ENCODE measurements at places on chromosomes 13 and 19.

- no peak for DNase-seq
Measured at GRCh38 chr13:37097076-37097475, 8.4 kb downstream of the CSNK1A1L start.

DNA sequence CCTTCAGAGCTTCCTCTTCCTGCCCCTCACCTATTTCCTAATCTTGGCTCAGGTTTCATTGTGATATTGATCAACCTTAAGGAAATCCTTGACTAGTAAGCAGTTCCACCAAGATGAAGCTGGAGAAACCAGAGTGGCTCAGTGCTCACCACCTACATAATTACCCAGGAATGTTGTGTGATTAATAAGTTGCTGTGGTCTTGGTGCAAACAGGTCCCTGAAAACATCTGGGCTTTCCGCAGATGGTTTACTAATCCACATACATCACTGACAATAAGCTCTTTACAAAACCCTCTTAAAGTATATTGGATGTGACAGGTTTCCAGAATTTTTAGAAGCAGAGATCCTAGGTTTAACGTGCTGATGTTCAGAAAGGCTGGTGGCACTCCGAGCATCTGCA is 8.6 kb upstream of the SERP2 start:
- no peak for DNase-seq

DNA sequence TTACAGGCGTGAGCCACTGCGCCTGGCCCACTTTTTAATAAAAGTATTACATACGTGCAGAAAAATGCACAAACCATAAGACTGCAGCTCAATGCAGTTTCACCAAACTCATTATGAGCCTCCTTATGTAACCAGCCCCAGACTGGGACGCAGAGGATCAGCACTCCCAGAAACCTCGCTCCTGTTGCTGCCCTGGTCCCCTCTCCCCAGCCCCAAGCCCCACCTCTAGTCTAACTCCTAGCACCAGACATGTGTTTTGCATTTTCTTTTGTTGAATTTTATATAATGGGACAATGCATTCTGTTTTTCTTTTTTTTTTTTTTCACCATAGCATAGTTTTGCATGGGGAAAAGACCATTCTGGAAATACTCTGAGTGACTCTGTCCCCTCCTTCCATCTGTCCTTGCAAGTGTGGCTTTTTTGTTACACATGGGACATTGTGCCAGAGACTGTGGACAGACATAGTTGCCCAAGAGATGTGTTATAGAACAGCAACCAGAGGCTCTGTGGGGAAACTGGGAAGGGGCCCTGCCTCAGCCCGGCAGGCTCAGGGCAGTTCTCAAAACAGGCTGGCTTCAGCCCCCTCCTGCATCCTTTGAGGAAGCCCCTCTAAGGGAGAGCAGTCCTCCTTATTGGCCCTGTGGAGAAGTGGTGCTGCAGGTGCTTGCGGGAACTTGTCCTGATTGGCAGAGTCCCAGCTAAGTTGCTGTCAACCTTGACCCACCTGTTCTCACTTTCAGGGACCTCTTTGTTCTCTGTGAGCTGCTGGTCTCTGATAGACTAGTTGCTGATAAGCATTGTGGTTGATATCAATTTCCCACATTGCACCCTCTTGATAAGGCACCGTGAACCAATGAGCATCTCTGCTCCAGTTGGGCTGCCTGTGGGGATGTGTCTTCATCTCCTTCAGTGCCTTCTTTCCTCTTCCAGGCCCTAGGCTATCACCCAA is 13.8 kb upstream of the OLFM4 start:
- DNase-seq: no peak

DNA sequence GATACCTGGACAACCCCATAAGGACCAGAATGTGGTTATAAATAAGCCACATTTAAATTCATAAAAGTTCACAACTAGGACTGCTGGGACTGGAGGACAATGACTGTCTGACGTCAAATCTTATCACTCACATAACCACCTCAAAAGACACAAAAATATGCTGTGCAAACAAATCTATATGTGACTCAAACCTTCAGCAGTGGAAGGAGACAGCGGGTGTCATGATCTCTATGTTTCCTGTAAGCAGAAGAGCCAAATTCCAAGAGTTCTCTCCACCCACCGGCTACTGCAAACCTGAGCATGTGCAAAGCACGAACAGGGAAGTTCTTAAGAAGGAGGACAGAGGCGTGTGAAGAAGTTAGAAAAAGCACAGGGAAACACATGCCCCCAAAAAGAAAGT is 113.2 kb downstream of the MYCBP2 start:
- DNase-seq: no peak

DNA sequence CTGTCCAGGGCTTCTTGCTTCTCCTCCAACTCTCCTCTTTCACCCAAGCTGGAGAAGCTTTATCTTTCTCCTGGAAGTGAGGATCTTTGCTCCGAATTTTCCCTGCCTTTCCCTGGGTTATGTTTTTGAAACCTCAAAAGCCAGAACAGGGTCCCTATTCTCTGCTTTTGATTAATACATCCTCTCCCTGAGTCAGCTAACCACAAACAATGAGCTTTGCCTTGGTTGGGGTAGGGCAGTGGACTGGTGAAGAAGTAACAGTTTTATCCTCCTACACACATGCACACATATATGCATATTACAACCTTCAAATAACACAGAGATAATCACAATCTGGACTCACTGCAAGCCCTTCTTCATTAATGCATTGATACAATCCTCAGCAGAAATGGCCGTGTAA is 44.6 kb downstream of the DLEU7 start:
- no peak for DNase-seq

All from activated T-cell treated with anti-CD3 and anti-CD28 coated beads for 24 hours (primary cell).